Calu3 (cell line): ENCODE measurements at places on chromosomes 3 and 15. TPM values are rescaled to one million over a fixed set of nuclear protein-coding genes. Genes with fewer than 3 reads are reported as not detected.

Gene AGBL1
- total RNA-seq = not detected in 2 replicates

Gene SLC24A5
- not detected in 2 replicates for total RNA-seq

Gene GTF2E1
- total RNA-seq = 22.9 and 26.1 TPM in 2 replicates

Gene IL17RC
- 19.1 and 24.7 TPM in 2 replicates for total RNA-seq

Gene FANCD2OS
- not detected in 2 replicates for total RNA-seq

- H3K4me3 ChIP-seq = no peak overlapping the region
- H3K4me1 ChIP-seq = no peaks in the 10 kb centered on the region
- H3K27me3 ChIP-seq = no peaks in the 10 kb centered on the region
- H3K27ac ChIP-seq = no peak overlapping the region
These were observed 106.3 kb downstream of the PROS1 start for GRCh38 chr3:93867425-93867824.

- peaks cover 5% of the 10 kb centered on the region for H3K36me3 ChIP-seq
- no peak overlapping the region for H3K4me3 ChIP-seq
- peak; percentile 19 for DNase-seq
- H3K27ac ChIP-seq = no peak overlapping the region
These were observed 134.3 kb downstream of the VGLL4 start for GRCh38 chr3:11509173-11510000.

- H3K4me3 ChIP-seq = no peak overlapping the region
- H3K27me3 ChIP-seq = no peaks in the 10 kb centered on the region
- no peaks in the 10 kb centered on the region for H3K36me3 ChIP-seq
- no peak for DNase-seq
- H3K4me1 ChIP-seq = no peaks in the 10 kb centered on the region
These were observed 305.6 kb downstream of the CADM2 start for GRCh38 chr3:85264381-85264780.

GRCh38 chr15:77370580-77370979 is 49.3 kb downstream of the PEAK1 start:
- H3K4me3 ChIP-seq = no peak overlapping the region
- no peaks in the 10 kb centered on the region for H3K36me3 ChIP-seq
- no peaks in the 10 kb centered on the region for H3K27me3 ChIP-seq
- no peak for DNase-seq
- H3K4me1 ChIP-seq = peaks cover 8% of the 10 kb centered on the region

DNA sequence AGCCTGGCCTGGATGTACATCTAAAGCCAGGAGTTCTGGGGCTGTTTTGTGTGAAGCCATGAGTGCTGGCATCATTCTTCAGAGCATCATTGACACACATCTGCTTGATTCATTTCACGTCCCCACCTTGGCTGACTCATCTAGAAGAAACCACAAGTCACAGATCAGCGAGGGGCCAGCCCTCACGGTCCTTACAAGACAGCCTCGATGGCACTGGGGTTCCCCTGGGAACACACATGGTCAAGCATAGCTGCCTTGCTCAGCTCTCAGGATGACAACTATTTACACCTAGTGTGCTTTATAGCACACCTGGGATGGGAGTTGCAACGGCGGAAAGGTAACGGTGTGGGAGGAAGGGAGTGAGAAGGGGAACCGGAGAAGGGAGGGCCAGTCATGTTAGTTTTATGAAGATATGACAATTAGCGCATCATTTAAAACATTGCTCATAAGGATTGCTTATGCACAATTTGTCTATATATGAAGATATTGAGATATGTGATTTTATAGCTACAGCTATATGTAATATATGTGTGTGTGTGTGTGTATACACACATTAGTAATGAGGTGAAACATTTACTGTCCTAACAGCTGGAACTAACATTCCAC is 227.1 kb downstream of the RPLP1 start:
- no peak for DNase-seq
- H3K36me3 ChIP-seq = no peaks in the 10 kb centered on the region
- H3K4me1 ChIP-seq = no peaks in the 10 kb centered on the region

GRCh38 chr3:23712656-23713559 is 92.8 kb upstream of the UBE2E1 start:
- DNase-seq = peak; percentile 27
- H3K4me3 ChIP-seq = no peak overlapping the region
- H3K36me3 ChIP-seq = no peaks in the 10 kb centered on the region
- H3K4me1 ChIP-seq = no peaks in the 10 kb centered on the region
- H3K27me3 ChIP-seq = peaks cover 23% of the 10 kb centered on the region
- no peak overlapping the region for H3K27ac ChIP-seq

GRCh38 chr15:34334672-34335071 is 2.9 kb downstream of the SLC12A6 start:
- no peak overlapping the region for H3K4me3 ChIP-seq
- no peaks in the 10 kb centered on the region for H3K27me3 ChIP-seq
- no peak for DNase-seq
- peaks cover 7% of the 10 kb centered on the region for H3K4me1 ChIP-seq

GRCh38 chr3:34742151-34742550 is 897.2 kb upstream of the ARPP21 start:
- no peak overlapping the region for H3K4me3 ChIP-seq
- H3K36me3 ChIP-seq = no peaks in the 10 kb centered on the region
- DNase-seq = no peak
- no peak overlapping the region for H3K27ac ChIP-seq
- H3K4me1 ChIP-seq = no peaks in the 10 kb centered on the region
